ENCODE measurements at places on chromosomes 11 and 22. TPM values are rescaled to one million over a fixed set of nuclear protein-coding genes. Genes with fewer than 3 reads are reported as not detected.

OR51E1 gene
- total RNA-seq = not detected

REXO2 gene
- 104 TPM for total RNA-seq

PHOX2A gene
- not detected for total RNA-seq

CDC42BPG gene
- 1.4 TPM for total RNA-seq

CD59 gene
- total RNA-seq = 289 TPM

BAIAP2L2 gene
- 4.4 TPM for total RNA-seq

PPFIA1 gene
- total RNA-seq = 29.9 TPM

MGAT3 gene
- not detected for total RNA-seq

CASP1 gene
- total RNA-seq = 5.2 TPM

FGF3 gene
- not detected for total RNA-seq

SBF2 gene
- 29.9 TPM for total RNA-seq

LRFN4 gene
- 4.4 TPM for total RNA-seq

TRIM6 gene
- not detected for total RNA-seq

MUC5AC gene
- total RNA-seq = not detected

DLG2 gene
- total RNA-seq = 1.1 TPM

TSPAN18 gene
- total RNA-seq = not detected

FOLR1 gene
- not detected for total RNA-seq

FAM111B gene
- 28.2 TPM for total RNA-seq

PATE1 gene
- total RNA-seq = not detected

KRTAP5-8 gene
- total RNA-seq = not detected

LINC01488 gene
- total RNA-seq = 0.14 TPM

CCDC81 gene
- total RNA-seq = 0.15 TPM

NXPE2 gene
- not detected for total RNA-seq

SGSM1 gene
- total RNA-seq = not detected

SLC22A8 gene
- not detected for total RNA-seq

NCR3LG1 gene
- 16.9 TPM for total RNA-seq

SLC6A5 gene
- not detected for total RNA-seq

CNIH2 gene
- 0.18 TPM for total RNA-seq

KCNE3 gene
- total RNA-seq = 0.41 TPM

BTBD18 gene
- not detected for total RNA-seq

CCDC179 gene
- total RNA-seq = not detected

UBQLNL gene
- total RNA-seq = not detected

MMP10 gene
- total RNA-seq = not detected

PNPLA5 gene
- not detected for total RNA-seq

TRIM22 gene
- total RNA-seq = 2.2 TPM

VSIG10L2 gene
- not detected for total RNA-seq

NFRKB gene
- total RNA-seq = 17.9 TPM

ENTHD1 gene
- total RNA-seq = not detected

SYT9 gene
- not detected for total RNA-seq

VPREB3 gene
- total RNA-seq = not detected

P2RX6 gene
- not detected for total RNA-seq

ACR gene
- not detected for total RNA-seq

Measured in HepG2 (cell line).